A172 (cell line): ENCODE measurements at places on chromosomes 2 and 18. TPM values are rescaled to one million over a fixed set of nuclear protein-coding genes. Genes with fewer than 3 reads are reported as not detected.

The KIF3C gene
- 29.6 and 38.8 TPM in 2 replicates for total RNA-seq

The FAM237A gene
- not detected in 2 replicates for total RNA-seq

The RAB6C gene
- total RNA-seq, result not detected in 2 replicates

The FBXO36 gene
- 3.3 and 3.8 TPM in 2 replicates for total RNA-seq

The SCYGR4 gene
- not detected in 2 replicates for total RNA-seq

The VPS54 gene
- total RNA-seq, result 25.6 and 29.9 TPM in 2 replicates

The RAB17 gene
- 1.6 and 4.1 TPM in 2 replicates for total RNA-seq

The TDRD15 gene
- total RNA-seq, result not detected in 2 replicates

The ELOA2 gene
- total RNA-seq, result not detected in 2 replicates

The ANKRD36B gene
- 14.1 and 15.9 TPM in 2 replicates for total RNA-seq

The HOXD11 gene
- total RNA-seq, result 17.3 and 23.9 TPM in 2 replicates

The NCK2 gene
- total RNA-seq, result 29.1 and 44.0 TPM in 2 replicates

The STPG4 gene
- 0.62 and 4.4 TPM in 2 replicates for total RNA-seq

The COPS7B gene
- total RNA-seq, result 39.4 and 43.5 TPM in 2 replicates

The SH3RF3 gene
- 2.1 and 3.6 TPM in 2 replicates for total RNA-seq

The INHA gene
- total RNA-seq, result 0.86 TPM in 1 of 2 replicates, not detected in the other

The LYPD1 gene
- total RNA-seq, result 28.6 and 30.8 TPM in 2 replicates

The PLCD4 gene
- 1.3 and 6.9 TPM in 2 replicates for total RNA-seq

The LRRTM1 gene
- not detected in 2 replicates for total RNA-seq

The VWA3B gene
- not detected in 2 replicates for total RNA-seq
